ENCODE measurements at places on chromosomes 1 and 21.

GRCh38 chr1:8908388-8909151 lies 30.1 kb upstream of the ENO1 start:
- DNase-seq, result no peak

DNA sequence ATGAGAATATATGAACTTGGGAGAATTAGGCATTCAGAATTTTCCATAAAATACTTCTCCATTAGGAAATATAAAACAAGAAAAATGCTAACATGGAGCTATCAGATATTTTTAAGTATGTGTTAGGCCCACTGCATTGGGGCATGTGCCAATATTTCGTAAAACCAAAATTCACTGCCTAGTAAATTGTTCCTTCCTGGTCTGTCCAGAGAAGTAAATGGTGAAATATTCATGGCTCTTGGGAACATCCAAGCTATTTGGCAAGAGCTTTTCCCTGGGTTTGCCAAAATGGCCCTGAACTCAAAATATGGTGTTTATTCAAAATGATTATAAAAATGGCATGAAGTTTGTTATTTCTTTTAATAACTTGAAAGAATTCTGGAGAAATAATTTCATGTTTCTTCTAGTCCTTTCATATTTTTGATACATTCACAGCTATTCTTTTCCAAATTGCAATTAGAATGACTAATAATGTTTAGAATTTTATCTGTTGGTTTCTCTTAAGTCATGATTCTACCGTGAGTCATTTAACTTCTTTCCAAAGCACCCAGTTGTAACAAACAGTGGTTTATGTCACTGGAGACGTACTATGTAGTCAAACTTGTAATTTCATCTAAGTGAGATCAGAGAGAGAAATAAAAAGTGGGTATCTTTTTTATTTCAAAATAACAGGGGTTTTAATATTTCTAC lies 25.7 kb upstream of the SLC19A2 start:
- DNase-seq, result no peak

DNA sequence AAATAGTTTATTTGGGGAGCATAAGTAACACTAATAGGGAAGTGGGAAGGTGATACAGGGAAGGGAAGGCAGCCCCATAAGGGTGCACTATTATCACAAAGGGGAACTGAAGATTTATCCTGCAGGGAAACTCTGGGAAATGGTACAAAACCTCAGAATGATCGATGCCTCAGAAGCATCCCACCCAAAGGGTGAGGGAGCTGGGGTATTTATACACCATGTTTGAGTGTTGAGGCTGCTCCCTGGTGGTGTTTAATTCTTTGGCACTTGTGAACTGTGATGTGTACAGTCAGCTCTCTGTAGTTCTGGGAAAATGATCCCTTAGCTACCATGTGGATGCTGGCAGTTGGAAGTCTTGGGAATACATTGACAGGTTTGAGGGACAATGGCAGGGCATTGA lies 5.1 kb upstream of the TRIM62 start:
- no peak for DNase-seq

DNA sequence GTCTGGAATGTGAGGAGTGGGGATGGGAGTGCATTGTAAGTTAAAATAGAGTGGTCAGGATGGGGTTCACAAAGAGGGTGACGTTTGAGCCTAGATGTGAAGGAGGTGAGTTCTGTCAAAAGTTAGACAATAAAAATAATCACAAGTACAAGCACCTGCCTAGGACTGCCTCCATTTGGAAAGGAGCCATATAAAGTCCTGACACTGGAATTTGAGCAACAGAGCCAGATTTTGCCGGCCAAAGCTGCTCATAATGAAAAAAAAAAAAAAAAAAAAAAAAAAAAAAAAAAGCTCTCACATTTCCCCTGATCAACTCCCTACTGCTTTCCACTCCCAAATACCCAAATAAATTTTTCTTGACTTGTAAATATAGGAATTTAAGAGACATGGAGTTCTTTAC lies 4.1 kb downstream of the PALMD start:
- peak; percentile 34 for DNase-seq

GRCh38 chr1:153262462-153263157 lies 3.1 kb downstream of the LORICRIN start:
- DNase-seq, result no peak

DNA sequence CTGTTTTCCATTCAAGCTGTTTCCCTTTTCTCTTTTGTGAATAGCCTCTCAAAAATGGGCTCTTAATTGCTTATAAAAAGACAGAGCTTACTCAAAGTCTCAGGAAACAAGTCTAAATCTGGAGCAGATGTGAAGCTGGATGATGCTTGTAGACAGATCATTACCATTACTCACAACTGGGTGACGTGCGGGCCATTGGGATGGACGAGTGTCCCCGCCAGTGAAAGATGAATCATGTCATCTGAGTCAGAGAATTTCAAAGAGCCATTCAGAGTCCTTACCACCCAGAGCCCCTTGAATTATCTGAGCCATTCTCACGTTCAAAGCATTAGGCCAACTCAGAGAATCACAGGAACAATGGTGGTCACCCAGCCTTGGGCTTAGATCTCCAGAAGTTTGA lies 134.6 kb downstream of the HUNK start:
- no peak for DNase-seq

DNA sequence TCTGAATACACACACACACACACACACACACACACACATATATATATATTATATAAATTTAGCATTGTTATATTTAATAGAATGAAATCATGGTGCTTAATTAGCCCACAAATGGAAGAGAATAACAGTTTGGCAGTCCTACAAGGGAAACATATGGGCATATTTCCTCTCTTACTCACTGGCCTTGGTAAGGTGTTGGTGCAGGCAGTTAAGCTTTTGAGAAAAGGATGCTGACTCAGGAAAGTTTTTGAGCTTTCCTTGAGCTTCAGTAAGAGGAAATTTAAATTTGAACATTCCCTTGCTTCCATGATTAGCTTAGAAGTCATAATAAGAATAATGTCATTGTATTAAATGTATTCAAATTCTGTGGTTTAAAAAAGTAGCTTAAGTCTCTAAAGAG lies 37.0 kb upstream of the B3GALT5 start:
- no peak for DNase-seq
